ENCODE measurements at places on chromosomes 3 and 15. TPM values are rescaled to one million over a fixed set of nuclear protein-coding genes. Genes with fewer than 3 reads are reported as not detected.

- DNase-seq: no peak
- no peaks in the 10 kb centered on the region for H3K36me3 ChIP-seq
- no peak overlapping the region for H3K27ac ChIP-seq
- H3K27me3 ChIP-seq: no peaks in the 10 kb centered on the region
- no peak overlapping the region for H3K4me3 ChIP-seq
Measured at GRCh38 chr3:67481126-67481525, 173.3 kb downstream of the SUCLG2 start.

GRCh38 chr3:186467969-186468368, 76.2 kb downstream of the CRYGS start:
- no peaks in the 10 kb centered on the region for H3K36me3 ChIP-seq
- no peaks in the 10 kb centered on the region for H3K4me1 ChIP-seq
- no peak overlapping the region for H3K4me3 ChIP-seq
- DNase-seq: no peak

- H3K27ac ChIP-seq: no peak overlapping the region
- H3K27me3 ChIP-seq: no peaks in the 10 kb centered on the region
- H3K4me1 ChIP-seq: peaks cover 20% of the 10 kb centered on the region
- H3K4me3 ChIP-seq: no peak overlapping the region
- no peaks in the 10 kb centered on the region for H3K36me3 ChIP-seq
- DNase-seq: no peak
Measured at GRCh38 chr3:174100744-174101143, 703.2 kb downstream of the NLGN1 start.

- H3K4me3 ChIP-seq: no peak overlapping the region
- DNase-seq: no peak
- H3K36me3 ChIP-seq: no peaks in the 10 kb centered on the region
- H3K27ac ChIP-seq: no peak overlapping the region
Measured at GRCh38 chr3:182309120-182309519, 484.2 kb upstream of the ATP11B start.

DNA sequence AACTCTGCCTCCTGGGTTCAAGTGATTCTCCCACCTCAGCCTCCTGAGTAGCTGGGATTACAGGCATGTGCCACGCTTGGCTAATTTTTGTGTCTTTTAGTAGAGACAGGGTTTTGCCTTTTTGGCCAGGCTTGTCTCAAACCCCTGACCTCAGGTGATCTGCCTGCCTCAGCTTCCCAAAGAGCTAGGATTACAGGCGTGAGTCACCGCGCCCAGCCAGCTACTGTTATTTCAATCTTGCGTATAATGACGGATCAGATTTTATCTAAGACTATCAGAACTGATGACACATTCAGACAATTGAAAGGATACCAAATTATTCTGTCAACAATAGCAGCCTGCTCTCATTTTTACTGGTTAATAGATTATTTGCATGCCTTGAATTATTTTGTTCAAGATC, 612.2 kb downstream of the ZIC1 start:
- no peaks in the 10 kb centered on the region for H3K4me1 ChIP-seq
- H3K36me3 ChIP-seq: no peaks in the 10 kb centered on the region
- no peak for DNase-seq
- no peaks in the 10 kb centered on the region for H3K27me3 ChIP-seq

GRCh38 chr15:98164571-98164970, 204.1 kb downstream of the ARRDC4 start:
- no peak overlapping the region for H3K4me3 ChIP-seq
- peaks cover 12% of the 10 kb centered on the region for H3K4me1 ChIP-seq
- peaks cover 23% of the 10 kb centered on the region for H3K27me3 ChIP-seq
- DNase-seq: no peak

DNA sequence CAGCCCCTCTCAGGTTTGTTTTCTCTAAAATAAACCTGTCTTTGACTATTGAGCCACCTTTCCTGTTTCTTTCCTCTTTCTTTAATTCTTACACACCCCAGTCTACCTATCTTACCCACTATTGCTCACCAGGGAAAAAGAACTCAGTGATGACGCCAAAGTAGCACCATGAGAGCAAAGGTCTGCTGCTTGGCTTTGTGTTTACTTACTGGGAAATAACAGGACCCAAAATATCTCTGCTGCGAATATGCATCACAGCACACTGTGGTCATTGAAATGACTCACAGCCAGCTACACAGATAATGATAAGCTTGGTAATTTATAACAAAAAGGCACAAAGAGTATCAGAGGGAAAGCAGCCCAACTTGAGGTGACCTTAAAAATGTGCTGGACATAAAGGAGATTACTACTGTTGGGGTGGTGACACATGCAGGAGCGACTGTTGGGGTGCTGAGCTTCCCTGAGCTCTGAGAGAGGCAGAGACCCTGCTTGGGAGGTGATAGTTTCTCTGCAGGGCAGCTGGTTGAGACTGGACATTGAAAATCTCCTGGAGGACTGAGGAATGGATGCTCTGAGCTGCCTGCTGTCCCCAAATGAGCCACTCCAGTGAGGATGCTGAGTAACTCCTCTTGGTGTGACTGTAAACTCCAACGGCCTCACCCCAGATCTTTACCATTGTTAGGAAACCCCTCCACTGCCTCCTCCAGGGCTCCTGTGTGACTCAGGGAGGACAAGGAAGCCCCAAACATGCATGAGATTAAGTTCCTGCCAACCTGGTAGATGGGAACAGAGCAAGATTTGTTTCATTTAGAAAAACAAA, 14.5 kb downstream of the EFCAB12 start:
- no peak overlapping the region for H3K4me3 ChIP-seq
- H3K36me3 ChIP-seq: no peaks in the 10 kb centered on the region
- no peak overlapping the region for H3K27ac ChIP-seq
- H3K4me1 ChIP-seq: peaks cover 7% of the 10 kb centered on the region

DNA sequence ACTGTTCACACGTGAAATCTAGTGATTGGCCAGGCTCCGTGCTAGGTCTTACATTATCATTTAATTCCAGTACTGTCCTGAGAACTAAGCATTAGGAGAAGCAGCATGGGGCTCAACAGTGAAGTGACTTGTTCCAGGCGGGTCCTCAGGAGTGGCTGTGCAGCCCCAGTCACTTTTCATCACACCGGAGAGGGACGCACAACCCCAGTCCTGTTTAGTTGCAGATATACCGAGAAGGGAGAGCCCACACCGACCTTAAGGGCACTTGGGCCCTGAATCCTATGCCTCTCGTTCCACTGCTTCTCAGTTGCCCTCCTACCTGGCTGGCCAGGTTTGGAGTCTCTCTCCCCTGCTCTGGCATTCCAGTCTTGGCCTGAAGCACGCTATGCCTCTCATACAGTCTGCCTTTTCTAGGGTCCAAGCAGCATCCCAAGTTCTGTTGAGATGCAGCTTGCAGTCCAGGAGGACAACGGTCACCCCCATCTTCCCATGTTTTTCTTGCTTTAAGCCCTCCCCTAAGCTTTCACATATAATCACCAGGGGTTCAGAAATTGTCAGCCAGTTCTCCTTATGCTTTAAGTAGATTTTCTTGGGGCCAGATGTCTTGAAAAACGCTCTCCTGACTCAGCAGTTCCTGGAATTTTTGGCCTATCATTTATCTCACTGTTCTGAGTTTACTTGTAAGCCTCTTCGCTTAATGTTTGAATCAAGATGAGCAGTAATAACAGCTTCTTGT, 10.1 kb downstream of the FAM131A start:
- no peaks in the 10 kb centered on the region for H3K27me3 ChIP-seq
- H3K4me1 ChIP-seq: peaks cover 26% of the 10 kb centered on the region
- H3K36me3 ChIP-seq: peaks cover 10% of the 10 kb centered on the region
- H3K4me3 ChIP-seq: no peak overlapping the region
- peak; percentile 39 for DNase-seq
- peak overlapping the region; percentile 74 for H3K27ac ChIP-seq

DNA sequence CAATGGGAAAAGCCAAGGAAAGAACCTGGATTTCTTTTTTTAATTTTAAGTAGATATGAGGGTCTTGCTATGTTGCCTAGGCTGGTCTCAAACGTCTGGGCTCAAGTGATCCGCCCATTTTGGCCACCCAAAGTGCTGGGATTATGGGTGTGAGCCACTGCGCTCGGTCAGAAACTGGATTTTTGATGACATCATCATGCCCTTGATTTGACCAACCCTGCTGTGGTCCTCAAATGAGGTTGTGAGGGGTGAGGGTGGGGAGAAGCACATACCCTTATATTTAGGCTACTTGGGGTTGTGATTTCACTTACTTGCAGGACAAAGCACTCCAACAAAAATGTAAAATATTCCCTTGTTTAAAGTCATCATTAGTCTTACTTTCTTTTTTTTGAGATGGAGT, 70.4 kb downstream of the C3orf38 start:
- DNase-seq: no peak
- H3K27me3 ChIP-seq: no peaks in the 10 kb centered on the region
- no peaks in the 10 kb centered on the region for H3K36me3 ChIP-seq
- peaks cover 54% of the 10 kb centered on the region for H3K4me1 ChIP-seq

- H3K36me3 ChIP-seq: no peaks in the 10 kb centered on the region
- DNase-seq: no peak
- H3K4me3 ChIP-seq: no peak overlapping the region
- no peaks in the 10 kb centered on the region for H3K4me1 ChIP-seq
- no peak overlapping the region for H3K27ac ChIP-seq
Measured at GRCh38 chr15:80211976-80212375, 40.0 kb downstream of the CTXND1 start.

- no peak overlapping the region for H3K27ac ChIP-seq
- no peaks in the 10 kb centered on the region for H3K4me1 ChIP-seq
- no peaks in the 10 kb centered on the region for H3K36me3 ChIP-seq
- no peaks in the 10 kb centered on the region for H3K27me3 ChIP-seq
- peak; percentile 4 for DNase-seq
Measured at GRCh38 chr3:2262204-2262603, 163.5 kb downstream of the CNTN4 start.

- no peak overlapping the region for H3K27ac ChIP-seq
- no peaks in the 10 kb centered on the region for H3K4me1 ChIP-seq
- no peaks in the 10 kb centered on the region for H3K27me3 ChIP-seq
- peak; percentile 73 for DNase-seq
- H3K36me3 ChIP-seq: no peaks in the 10 kb centered on the region
Measured at GRCh38 chr3:197942956-197943556, 6.9 kb upstream of the RPL35A start.

DNA sequence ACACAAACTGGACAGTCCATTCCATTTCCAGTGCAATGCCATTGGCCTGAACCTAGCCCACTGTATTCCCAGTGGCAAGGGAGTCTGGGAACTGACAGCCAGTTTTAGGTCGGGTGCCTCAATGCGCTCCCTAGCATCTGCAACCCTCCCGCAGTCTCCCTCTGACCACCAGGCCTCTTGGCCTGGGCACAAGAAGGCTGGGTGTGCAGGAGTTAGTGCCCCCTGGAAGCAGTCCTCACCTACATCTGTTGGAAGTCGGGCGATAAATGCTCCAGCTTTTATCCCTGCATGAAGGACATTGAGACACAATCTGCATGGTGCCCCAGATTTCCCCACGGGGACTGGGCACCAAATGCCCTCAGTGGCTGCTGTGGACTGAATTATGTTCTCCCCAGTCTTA, 12.7 kb downstream of the C3orf22 start:
- no peaks in the 10 kb centered on the region for H3K27me3 ChIP-seq
- H3K36me3 ChIP-seq: no peaks in the 10 kb centered on the region
- DNase-seq: no peak
- no peaks in the 10 kb centered on the region for H3K4me1 ChIP-seq
- no peak overlapping the region for H3K27ac ChIP-seq

DNA sequence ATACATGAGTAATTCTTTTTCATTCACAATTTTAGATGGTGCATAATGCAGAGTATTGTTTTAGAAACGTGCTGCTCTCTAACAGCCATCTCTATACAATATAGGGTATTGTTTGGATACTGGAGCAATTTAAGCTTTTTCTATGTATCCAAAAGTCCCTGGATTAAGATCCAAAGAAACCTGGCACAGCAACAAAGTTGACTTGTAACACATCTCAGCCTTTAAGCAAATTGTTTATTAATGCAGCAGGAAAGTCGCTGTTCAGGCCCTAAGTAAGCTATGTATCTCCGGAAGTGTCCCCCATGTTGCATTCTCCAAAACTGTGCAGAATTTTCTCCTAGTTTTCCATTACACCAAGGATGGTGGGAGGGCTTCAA, 7.3 kb downstream of the VGLL4 start:
- H3K4me3 ChIP-seq: no peak overlapping the region
- no peak overlapping the region for H3K27ac ChIP-seq
- no peak for DNase-seq
- H3K27me3 ChIP-seq: no peaks in the 10 kb centered on the region
- peaks cover 57% of the 10 kb centered on the region for H3K4me1 ChIP-seq
- H3K36me3 ChIP-seq: no peaks in the 10 kb centered on the region

GRCh38 chr3:126845920-126846715, 136.8 kb upstream of the PLXNA1 start:
- no peak overlapping the region for H3K27ac ChIP-seq
- no peaks in the 10 kb centered on the region for H3K36me3 ChIP-seq
- no peaks in the 10 kb centered on the region for H3K4me1 ChIP-seq
- DNase-seq: peak; percentile 19

DNA sequence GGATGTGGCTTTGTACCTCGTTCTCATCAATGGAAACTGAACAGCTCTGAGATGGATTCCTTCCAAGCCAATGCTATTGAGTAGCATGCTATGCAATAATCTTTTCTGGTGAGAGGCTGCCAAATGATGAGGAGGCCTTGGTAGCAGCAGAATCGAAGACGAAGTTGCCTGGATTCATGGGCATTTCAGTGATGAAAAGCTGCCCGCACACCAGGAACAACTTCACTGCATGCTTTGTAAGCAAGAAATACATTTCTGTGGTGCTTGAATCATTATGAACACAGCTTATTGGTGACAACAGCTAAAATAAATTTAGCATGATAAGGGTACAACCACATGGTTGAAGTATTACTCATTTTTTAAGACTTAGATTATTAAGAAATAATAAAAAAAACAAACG, 246.8 kb upstream of the ROBO1 start:
- no peak for DNase-seq
- no peak overlapping the region for H3K27ac ChIP-seq
- H3K4me1 ChIP-seq: peaks cover 16% of the 10 kb centered on the region
- H3K36me3 ChIP-seq: no peaks in the 10 kb centered on the region

GRCh38 chr3:79249701-79250100, 518.1 kb downstream of the ROBO1 start:
- DNase-seq: no peak
- no peak overlapping the region for H3K27ac ChIP-seq
- no peaks in the 10 kb centered on the region for H3K36me3 ChIP-seq
- H3K4me1 ChIP-seq: peaks cover 14% of the 10 kb centered on the region
- H3K4me3 ChIP-seq: no peak overlapping the region

GRCh38 chr3:129182390-129183185, 1.1 kb downstream of the CNBP start:
- H3K36me3 ChIP-seq: peaks cover 17% of the 10 kb centered on the region
- H3K4me3 ChIP-seq: peak overlapping the region; percentile 64
- H3K27me3 ChIP-seq: no peaks in the 10 kb centered on the region
- H3K4me1 ChIP-seq: peaks cover 31% of the 10 kb centered on the region

The CIDEC gene
- not detected for total RNA-seq

The FSD2 gene
- total RNA-seq: not detected

The ACTRT3 gene
- total RNA-seq: 1.3 TPM

The FBXO40 gene
- total RNA-seq: not detected

The SLC28A1 gene
- not detected for total RNA-seq

The CLASP2 gene
- total RNA-seq: 67.4 TPM

The TMEM44 gene
- 23.1 TPM for total RNA-seq

The PPP1R14D gene
- not detected for total RNA-seq

Measured in A673 (cell line).